ENCODE measurements at places on chromosomes 4 and X. TPM values are rescaled to one million over a fixed set of nuclear protein-coding genes. Genes with fewer than 3 reads are reported as not detected.

Gene TRPC5OS
- not detected for total RNA-seq

Gene EMCN
- total RNA-seq: not detected

Gene TMEM271
- not detected for total RNA-seq

Gene RAB9A
- total RNA-seq: 29.7 TPM

Gene HPGDS
- not detected for total RNA-seq

Gene ARHGAP24
- 3.2 TPM for total RNA-seq

Gene KLHL13
- 0.29 TPM for total RNA-seq

Gene ARHGAP36
- not detected for total RNA-seq

Gene BMPR1B
- 6.3 TPM for total RNA-seq

Gene IRS4
- not detected for total RNA-seq

Gene ETDB
- not detected for total RNA-seq

Gene MAOA
- total RNA-seq: 0.86 TPM

Gene HOPX
- not detected for total RNA-seq

Gene SPANXA1
- 0.23 TPM for total RNA-seq

Gene AMER1
- 2.6 TPM for total RNA-seq

Gene RHOXF2B
- not detected for total RNA-seq

Gene GAK
- total RNA-seq: 45.9 TPM

Gene IQSEC2
- 40.5 TPM for total RNA-seq

Gene NAP1L3
- 0.35 TPM for total RNA-seq

Gene APELA
- not detected for total RNA-seq

Gene MAGEA11
- not detected for total RNA-seq

Gene MAPK10
- total RNA-seq: 0.42 TPM

Gene OPRPN
- not detected for total RNA-seq

Gene TECRL
- not detected for total RNA-seq

Gene RASSF6
- total RNA-seq: 0.80 TPM

Gene TBC1D14
- 40.4 TPM for total RNA-seq

Gene RGN
- not detected for total RNA-seq

Gene PCDH18
- total RNA-seq: not detected

Gene XG
- not detected for total RNA-seq

Gene CLDN24
- not detected for total RNA-seq

Gene MAGEE2
- not detected for total RNA-seq

Gene CNGA1
- not detected for total RNA-seq

Gene POU3F4
- total RNA-seq: not detected

Gene TDO2
- 0.56 TPM for total RNA-seq

Gene CNKSR2
- 2.5 TPM for total RNA-seq

Gene CEP135
- 4.1 TPM for total RNA-seq

Gene ZMAT1
- 0.07 TPM for total RNA-seq
